ENCODE measurements at places on chromosomes 7 and 10. TPM values are rescaled to one million over a fixed set of nuclear protein-coding genes. Genes with fewer than 3 reads are reported as not detected.

DNA sequence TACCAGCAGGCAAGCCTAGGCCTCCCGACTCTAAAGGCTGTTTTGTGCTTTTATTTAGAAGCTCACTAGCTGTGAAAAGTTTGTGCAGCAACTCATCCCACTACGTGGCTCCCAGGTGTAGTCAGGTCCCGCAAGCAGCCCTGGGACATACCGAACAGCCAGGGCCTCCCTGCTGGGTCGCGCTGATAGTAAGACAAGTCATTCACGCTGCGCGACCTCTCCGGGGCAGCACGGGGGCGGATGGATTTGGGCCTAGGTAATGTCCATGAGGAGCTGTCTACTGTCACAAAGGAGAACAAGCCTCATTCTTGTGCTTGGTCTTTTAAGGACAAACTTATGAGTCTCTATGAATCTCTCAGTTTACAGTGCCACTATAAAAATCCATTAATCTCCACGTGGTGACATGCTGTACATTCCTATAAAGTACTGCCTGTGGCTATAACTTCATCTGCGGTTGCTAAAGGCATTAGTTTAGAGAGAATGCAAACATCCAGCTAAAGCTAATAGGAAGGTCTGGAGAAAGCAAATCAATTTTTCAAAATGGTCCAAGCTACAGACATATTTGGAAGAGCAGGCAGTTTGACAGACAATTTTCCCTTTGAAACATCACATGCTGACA, 546.8 kb downstream of the PHTF2 start:
- no peak overlapping the region for H3K4me3 ChIP-seq
- no peak for DNase-seq
- H3K36me3 ChIP-seq, result no peaks in the 10 kb centered on the region

DNA sequence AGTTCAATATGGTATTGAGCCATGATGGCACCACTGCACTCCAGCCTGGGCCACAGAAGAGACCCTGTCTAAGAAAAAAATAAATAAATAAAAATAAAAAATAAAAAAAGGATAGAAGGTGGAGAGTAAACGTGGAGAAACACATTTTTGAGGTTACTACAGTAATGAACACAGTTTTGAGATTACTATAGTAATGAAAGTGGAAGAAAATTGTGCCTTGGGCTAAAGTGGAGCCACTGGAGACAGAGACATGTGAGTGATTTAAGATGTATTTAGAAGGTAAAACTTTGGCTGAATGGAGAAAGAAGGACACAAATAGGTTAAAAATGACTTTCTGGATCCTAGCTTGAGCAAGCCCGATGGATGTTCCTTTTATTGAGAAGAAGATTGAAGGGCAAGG, 76.8 kb downstream of the HGF start:
- no peaks in the 10 kb centered on the region for H3K27me3 ChIP-seq
- H3K27ac ChIP-seq, result no peak overlapping the region
- H3K4me1 ChIP-seq, result no peaks in the 10 kb centered on the region
- H3K36me3 ChIP-seq, result no peaks in the 10 kb centered on the region

GRCh38 chr10:71033396-71033980, 145.1 kb upstream of the PCBD1 start:
- H3K36me3 ChIP-seq, result no peaks in the 10 kb centered on the region
- H3K27me3 ChIP-seq, result no peaks in the 10 kb centered on the region
- no peaks in the 10 kb centered on the region for H3K4me1 ChIP-seq
- no peak overlapping the region for H3K4me3 ChIP-seq
- DNase-seq, result no peak

- no peaks in the 10 kb centered on the region for H3K27me3 ChIP-seq
- no peaks in the 10 kb centered on the region for H3K36me3 ChIP-seq
- no peak overlapping the region for H3K27ac ChIP-seq
- H3K4me1 ChIP-seq, result no peaks in the 10 kb centered on the region
These were observed 87.5 kb upstream of the HGF start for GRCh38 chr7:81857385-81857784.

HTRA1 gene
- not detected for total RNA-seq

DNA sequence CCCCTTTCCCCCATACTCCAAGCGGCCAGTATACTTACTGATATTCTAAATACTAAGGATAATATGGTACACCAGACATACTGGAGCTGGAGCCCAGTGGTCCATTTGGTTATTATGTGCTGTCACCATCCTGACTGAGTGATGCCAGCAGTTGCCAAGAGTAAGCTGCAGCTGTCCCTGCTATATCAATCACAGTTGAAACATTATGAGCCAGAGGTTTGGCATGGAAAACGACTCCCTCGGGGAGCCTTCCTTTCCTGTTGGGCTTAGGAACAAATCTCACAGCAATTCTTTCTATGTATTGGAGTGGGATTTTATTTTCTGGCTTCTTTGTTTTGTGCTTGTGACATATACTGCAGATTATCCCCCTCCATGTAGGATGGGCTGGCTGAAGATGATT, 32.6 kb downstream of the STRIP2 start:
- H3K27me3 ChIP-seq, result no peaks in the 10 kb centered on the region
- H3K36me3 ChIP-seq, result peaks cover 6% of the 10 kb centered on the region
- peaks cover 4% of the 10 kb centered on the region for H3K4me1 ChIP-seq
- no peak overlapping the region for H3K27ac ChIP-seq
- DNase-seq, result no peak

GRCh38 chr7:111638078-111638477, 75.8 kb upstream of the IMMP2L start:
- H3K4me1 ChIP-seq, result no peaks in the 10 kb centered on the region
- no peak overlapping the region for H3K27ac ChIP-seq
- H3K27me3 ChIP-seq, result peaks cover 7% of the 10 kb centered on the region
- no peak overlapping the region for H3K4me3 ChIP-seq

- no peak overlapping the region for H3K4me3 ChIP-seq
- H3K4me1 ChIP-seq, result no peaks in the 10 kb centered on the region
- H3K27ac ChIP-seq, result no peak overlapping the region
- no peak for DNase-seq
- H3K36me3 ChIP-seq, result no peaks in the 10 kb centered on the region
These were observed 41.6 kb downstream of the SH2D4B start for GRCh38 chr10:80579181-80579763.

SLC18A3 gene
- total RNA-seq, result not detected

DNA sequence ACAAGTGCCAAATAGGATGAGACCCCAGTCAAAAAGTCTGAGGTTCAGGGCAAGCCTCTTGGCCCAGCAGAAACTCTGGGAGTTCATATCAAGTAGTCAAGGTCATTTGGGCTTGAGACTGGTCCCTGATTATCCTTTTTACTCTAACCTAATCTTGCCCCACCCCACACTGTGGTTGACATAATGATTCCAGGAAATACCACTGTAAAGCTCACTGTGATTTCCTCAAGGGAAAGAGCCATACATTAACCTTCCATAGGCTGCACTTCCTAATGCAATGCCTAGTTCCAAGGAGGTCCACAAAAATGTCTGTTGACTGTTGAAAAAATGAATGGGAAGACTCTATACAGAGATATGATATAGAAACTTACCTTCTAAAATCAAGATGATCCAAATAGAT, 52.9 kb upstream of the CHCHD3 start:
- no peaks in the 10 kb centered on the region for H3K4me1 ChIP-seq
- no peak overlapping the region for H3K27ac ChIP-seq
- H3K36me3 ChIP-seq, result no peaks in the 10 kb centered on the region
- peaks cover 6% of the 10 kb centered on the region for H3K27me3 ChIP-seq

FAS gene
- total RNA-seq, result 49.0 TPM

LRRC18 gene
- total RNA-seq, result not detected

DNA sequence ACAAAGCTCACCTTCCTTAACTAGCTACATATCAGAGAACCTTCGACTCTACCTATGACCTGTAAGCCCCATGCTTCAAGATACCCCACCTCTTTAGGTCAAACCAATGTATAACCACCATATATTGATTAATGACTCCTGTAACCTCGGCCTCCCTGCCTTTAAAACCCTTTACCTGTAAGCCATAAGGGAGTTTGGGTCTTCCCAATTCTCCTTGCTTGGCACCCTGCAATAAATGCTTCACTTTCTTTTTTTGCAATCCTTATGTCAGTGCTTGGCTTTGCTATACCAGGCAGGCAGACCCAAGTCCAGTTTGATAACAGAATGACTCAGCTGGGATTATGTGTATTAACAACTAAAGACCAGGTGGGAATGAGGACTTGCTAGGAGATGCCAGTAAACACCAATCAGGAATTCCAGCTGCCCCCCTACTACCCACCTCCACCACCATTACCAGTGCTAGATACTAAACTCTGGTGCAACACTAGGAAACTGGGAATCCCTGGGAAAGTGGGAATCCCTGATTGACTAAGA, 22.0 kb upstream of the SLC35G1 start:
- no peak overlapping the region for H3K4me3 ChIP-seq
- H3K4me1 ChIP-seq, result no peaks in the 10 kb centered on the region
- DNase-seq, result no peak

TRIL gene
- not detected for total RNA-seq

GRCh38 chr7:143900230-143900766, 1.7 kb downstream of the TCAF1 start:
- H3K4me1 ChIP-seq, result peaks cover 28% of the 10 kb centered on the region
- H3K27me3 ChIP-seq, result no peaks in the 10 kb centered on the region
- H3K4me3 ChIP-seq, result peak overlapping the region; percentile 90
- H3K27ac ChIP-seq, result peak overlapping the region; percentile 25
- H3K36me3 ChIP-seq, result no peaks in the 10 kb centered on the region

DNA sequence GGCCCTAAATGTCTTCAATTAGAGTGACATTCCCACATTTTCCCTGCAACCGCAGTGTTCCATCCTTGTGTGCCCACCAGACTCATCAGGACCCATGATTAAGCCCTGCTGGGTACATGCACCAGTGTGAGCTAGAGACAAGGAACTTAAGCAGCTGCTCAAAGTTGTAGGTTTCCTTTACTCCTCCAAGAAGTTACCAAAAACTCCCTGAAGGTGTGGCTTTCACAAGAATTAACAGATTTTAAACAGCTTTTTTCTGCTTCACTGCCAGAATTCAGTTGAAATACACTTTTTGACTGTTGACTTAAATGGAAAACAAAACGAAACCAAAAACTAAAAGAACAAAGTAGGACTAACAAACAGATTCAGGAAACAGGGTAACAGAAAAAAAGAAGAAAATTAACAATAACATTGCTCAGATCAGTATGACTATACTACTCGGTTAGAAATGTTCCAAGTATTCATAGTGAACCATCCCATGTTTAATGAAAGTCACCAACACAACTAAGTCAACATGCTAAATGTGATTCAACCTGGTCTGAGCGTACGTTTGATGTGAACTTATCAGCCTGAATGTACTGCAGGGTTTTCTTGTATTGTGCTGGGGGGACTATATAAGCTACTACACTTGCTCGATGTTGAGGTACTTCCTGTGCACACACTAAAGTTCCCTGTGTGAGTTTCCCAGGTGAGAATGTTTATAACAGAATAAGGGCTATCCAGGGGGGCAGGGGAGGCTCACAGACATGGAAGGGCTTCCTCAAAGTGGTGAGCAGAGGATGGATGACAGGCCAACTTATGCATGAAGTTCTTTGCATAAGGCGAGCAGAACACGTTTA, 22.2 kb downstream of the SLC37A3 start:
- peaks cover 38% of the 10 kb centered on the region for H3K36me3 ChIP-seq
- no peaks in the 10 kb centered on the region for H3K27me3 ChIP-seq
- DNase-seq, result peak; percentile 48
- H3K4me1 ChIP-seq, result peaks cover 37% of the 10 kb centered on the region
- peak overlapping the region; percentile 92 for H3K27ac ChIP-seq

DNA sequence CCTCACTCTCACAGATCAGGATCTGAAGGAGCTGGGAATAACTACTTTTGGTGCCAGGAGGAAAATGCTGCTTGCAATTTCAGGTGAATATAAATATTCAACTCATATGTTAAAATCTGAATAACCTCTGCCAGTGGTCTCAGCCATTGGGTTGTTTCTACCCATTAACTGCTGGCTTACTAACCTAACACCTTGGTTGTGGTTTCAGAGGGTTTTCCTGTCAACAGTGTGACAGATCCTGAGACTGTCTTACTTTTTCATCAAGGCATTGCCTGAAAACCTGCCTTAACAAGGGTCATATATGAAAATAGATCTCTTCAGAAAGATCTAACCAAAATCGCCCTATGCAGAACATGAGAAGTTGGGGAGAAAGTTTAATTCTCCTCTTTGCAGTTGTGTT, 307.7 kb downstream of the BICC1 start:
- H3K27me3 ChIP-seq, result no peaks in the 10 kb centered on the region
- no peak overlapping the region for H3K27ac ChIP-seq
- DNase-seq, result no peak

DNA sequence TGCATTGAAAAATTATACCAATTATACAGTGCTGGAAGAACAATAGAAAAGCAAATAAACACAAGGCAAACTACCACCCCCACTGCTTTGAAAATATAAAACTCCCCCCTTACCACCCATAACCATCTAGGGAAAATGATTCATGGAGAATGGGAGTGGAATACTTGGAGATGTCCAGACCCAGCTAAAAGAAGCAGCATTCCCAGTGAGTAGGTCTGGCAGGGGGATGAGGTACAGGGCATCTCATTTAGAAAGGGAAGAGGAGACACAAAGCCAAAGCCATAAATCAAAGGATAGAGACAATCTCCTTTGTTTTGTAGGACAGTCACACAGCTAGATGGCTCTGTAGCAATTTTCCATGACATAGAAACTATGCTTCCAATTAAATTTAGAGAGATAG, 36.0 kb upstream of the DGKI start:
- peaks cover 48% of the 10 kb centered on the region for H3K36me3 ChIP-seq
- H3K4me3 ChIP-seq, result no peak overlapping the region
- H3K4me1 ChIP-seq, result peaks cover 6% of the 10 kb centered on the region
- H3K27me3 ChIP-seq, result no peaks in the 10 kb centered on the region

Data from activated CD8-positive, alpha-beta T cell treated with anti-CD3 and anti-CD28 coated beads for 36 hours (primary cell).